ENCODE measurements at places on chromosomes 6 and 20.
A peak's percentile ranks its signal among the peaks of the same experiment; 100 is the strongest.

DNA sequence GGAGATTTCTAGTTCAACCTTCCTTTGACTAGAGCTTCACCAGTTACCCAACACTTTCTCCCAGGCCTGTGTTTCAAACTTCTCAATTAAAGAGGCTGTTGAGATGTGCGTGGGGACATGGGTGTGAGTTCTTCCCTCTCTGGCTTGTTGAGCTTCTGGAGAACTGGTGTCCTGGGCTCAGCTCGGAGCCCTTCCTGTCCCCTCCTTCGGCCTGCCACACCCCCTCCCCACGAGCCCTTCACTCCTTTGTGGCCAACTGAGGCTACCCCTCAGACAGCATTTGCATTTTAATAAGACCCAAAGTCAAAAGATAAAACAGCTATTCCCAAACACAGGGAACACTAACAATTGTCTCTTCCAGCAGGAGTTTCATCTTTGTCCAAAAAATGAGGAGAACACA is 123.3 kb upstream of the MLN start:
- DNase-seq: no peak

GRCh38 chr6:149446791-149447376 is 37.9 kb downstream of the ZC3H12D start:
- DNase-seq: no peak

GRCh38 chr20:49318430-49319207 is 40.8 kb upstream of the ZNFX1 start:
- no peak for DNase-seq

- DNase-seq: peak; percentile 56
Measured at GRCh38 chr6:75504465-75505222, 11.0 kb upstream of the FILIP1 start.

GRCh38 chr6:80348263-80348662 is 241.8 kb downstream of the BCKDHB start:
- DNase-seq: no peak

DNA sequence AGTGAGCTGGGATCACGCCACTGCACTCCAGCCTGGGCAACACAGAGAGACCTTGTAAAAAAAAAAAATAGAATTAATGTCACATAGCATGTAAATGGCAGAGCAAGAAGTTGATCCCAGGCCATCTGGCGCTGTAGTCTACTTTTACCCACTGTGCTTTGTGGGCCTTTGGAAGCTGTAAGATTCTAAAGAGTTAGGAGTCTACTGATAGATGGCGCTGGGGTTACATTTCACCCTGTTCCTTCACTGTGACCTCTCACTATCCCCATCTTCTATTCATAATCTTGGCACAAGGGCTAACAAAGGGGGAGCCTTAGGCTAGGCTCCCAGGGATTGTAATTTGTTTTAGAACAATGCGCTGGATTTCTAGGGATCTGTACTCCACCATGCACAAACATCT is 24.4 kb downstream of the SIRPD start:
- no peak for DNase-seq

GRCh38 chr6:39638126-39638822 is 86.9 kb downstream of the KIF6 start:
- DNase-seq: no peak

DNA sequence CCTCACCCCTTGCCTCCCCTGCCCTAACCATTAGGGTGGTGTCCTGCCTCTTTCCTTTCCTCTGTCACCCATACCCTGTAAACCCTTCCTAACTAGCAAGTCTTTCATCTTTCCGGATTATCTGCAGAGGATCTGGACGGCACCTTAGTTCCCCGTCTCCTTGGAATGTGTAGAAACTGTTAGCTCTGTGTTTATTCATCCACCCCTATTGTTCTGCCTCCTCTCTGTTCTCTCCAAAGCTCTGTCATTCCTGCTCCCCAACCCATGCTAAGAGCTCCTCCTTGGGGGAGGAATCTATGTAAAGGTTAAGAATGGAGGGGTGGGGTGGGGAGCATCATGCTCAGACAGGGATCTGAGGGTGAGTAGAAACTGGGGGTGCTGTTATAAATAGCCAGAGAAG is 39.4 kb upstream of the KCNK5 start:
- DNase-seq: no peak

- DNase-seq: peak; percentile 8
Measured at GRCh38 chr6:150695652-150696051, 96.0 kb downstream of the PLEKHG1 start.

DNA sequence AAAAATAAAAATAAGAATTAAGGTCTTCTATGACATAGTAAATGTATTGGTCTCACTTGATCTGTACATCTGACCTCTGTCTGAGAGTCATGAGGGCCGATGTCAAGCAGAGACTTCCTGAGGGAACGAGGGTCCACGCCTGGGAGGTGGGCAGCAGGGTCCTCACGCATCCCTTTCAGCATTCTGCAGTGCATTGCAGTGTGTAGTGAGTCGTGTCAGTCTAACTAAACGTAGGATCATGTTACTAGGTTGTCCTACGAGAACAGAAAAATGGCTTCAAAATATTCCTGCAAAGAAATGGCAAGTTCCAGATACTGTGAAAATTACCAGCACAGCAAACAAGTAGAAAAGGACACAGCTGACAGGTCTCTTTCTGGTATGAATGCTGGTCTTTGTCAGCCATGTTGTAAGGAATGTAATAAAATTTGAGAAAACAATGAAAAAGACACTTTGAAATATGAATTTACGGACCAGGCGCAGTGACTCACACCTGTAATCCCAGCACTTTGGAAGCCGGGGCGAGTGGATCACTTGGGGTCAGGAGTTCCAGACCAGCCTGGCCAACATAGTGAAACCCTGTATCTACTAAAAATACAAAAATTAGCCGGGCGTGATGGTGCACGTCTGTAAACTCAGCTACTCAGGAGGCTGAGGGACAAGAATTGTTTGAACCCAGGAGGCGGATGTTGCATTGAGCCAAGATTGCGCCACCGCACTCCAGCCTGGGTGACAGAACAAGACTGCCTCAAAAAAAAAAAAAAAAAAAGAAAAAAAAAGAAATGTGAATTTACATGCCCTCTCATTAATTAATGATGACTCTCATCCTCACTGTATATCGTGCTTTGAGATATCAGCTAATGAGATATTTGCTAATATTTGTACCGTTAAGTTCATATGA is 2.4 kb upstream of the AHCY start:
- DNase-seq: no peak
